GM12878 (cell line): ENCODE measurements at places on chromosomes 3 and 15.

DNA sequence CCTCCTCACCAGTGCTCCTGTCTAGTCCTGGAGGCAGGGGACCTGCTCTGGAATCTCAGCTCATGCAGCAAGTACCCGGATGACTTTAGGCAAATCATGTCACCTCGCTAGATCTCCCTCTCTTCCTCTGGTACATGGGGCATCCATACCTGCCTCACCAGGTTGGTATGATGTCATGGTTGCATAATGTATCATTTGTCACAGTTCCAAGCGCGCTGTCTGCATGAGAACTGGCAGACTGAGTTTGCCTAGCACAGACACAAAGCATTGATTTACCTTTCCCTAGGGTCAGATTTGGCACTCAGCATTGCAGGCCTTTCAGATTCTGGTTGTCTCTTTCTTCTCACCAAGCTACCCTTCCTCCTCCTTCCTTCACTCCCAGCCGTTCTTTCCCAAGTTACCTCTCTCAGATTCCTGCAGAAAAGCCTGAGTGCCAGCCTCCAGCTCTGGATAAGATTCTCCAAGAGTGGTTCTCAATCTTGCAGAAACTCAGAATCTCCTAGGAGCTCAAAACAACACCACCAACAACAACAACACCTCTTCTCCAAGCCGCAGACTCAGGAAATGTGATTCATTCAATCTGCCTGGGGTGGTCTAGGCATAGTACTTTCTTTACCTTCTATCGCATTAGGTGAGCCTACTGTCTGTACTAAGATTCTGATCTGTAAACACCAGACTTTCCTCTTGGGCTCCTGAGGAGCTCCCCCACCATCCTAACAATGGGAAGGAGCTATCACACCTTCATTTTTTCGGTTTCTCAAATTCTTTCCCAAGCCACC is 29.5 kb downstream of the FAM43A start:
- DNase-seq = no peak

DNA sequence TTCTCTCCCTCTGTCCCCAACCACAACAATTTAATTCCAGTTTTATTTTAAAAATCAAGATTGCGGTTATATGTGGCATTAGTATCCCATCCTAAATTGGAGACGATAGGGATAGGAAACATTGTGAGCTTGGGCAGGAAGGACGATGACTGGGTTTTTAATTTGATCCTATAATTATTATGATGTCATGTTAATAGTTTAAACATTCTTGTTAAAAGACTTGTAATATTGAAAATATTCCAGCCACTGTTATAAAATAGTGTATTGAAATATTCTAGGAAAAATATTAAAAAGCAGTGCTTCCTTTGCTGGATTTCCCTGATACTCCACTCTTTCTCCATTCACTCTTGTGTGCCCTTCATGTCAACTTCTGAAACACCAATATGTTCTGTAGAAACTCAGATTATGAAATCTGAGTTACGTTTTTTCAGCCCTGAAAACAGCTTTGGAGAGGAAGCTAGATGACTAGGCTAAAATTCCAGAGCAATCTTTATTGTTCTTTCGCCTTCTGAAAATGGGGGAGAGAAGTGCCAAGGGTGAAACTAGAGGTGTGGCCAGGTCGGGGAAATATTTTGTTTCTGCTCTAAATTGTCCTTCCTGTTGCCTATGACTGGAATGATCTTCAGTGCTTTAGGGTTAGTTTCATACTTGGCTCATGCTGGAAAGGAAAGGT is 46.1 kb upstream of the MAP3K13 start:
- no peak for DNase-seq

GRCh38 chr15:79341396-79341795 is 30.5 kb downstream of the TMED3 start:
- DNase-seq = no peak

- no peak for DNase-seq
These were observed 3.7 kb downstream of the FAM162A start for GRCh38 chr3:122387709-122388108.

GRCh38 chr3:62318365-62318751 is 55.0 kb downstream of the FEZF2 start:
- DNase-seq = no peak

DNA sequence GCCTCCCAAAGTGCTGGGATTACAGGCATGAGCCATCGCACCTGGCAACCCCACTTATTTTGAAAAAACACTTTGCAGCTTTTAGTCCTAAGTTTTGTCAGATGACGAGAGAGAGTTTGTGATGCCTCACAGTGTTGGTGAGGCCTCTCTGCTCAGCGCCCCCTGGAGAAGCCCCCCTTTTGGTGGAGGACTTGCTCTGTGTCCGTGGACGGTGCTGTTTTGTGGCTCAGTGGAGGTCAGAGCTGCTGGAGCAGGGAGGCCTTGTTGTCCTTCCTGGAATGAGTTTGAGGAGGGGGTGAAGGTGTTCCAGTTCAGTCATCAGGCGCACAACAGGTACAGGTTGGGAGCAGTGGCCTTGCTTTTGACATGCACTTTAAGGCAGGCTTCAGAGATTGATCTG is 58.0 kb downstream of the PGPEP1L start:
- no peak for DNase-seq

- DNase-seq = peak; percentile 89
These were observed 24.9 kb downstream of the ZMAT3 start for GRCh38 chr3:179046497-179047353.
